ENCODE measurements at places on chromosomes 11 and 22. TPM values are rescaled to one million over a fixed set of nuclear protein-coding genes. Genes with fewer than 3 reads are reported as not detected.

The SCGB1A1 gene
- total RNA-seq: not detected

DNA sequence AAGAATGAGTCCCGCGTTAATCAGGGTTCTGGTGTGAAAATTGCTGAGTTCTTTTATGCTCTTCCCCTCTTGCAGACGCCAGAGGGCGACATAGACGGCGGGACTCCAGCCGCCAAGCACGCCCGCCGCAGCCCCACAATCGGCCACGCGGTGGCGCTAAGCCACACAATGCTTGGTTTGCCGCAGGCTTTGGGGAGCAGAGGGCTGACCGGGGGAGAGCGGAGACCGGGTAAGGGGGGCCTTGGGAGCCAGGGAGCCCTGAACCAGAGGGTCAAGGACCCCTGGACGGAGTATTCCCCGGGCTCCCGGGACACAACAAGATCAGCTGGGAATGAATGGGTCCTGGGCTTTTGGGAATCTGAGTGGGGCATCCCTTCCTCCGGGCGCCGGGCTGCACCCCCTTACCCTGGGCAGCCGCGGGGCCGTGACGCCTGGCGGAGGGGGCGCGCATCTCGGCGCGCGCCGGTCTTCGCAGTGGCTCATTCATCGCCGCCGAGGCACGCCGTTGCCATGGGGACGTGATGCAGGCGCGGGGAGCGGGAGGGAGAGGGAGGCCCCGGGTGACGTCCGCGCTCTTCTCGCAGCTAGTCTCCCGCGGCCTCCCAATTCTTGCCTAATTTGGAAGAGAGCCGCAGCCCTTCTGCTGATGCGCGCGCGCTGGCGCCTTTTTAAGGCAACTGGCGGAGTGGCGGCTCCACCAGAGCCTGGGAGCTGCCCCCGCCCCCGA, 12.2 kb upstream of the NPAS4 start:
- peak; percentile 90 for DNase-seq

- DNase-seq: peak; percentile 95
Measured at GRCh38 chr11:64237484-64237951, 3.1 kb downstream of the VEGFB start.

The SPECC1L gene
- total RNA-seq: 55.3 TPM

GRCh38 chr11:68380786-68381622, 68.6 kb downstream of the LRP5 start:
- no peak for DNase-seq

GRCh38 chr11:61940466-61940865, 9.7 kb upstream of the BEST1 start:
- no peak for DNase-seq

GRCh38 chr11:72589802-72590761, 84.1 kb downstream of the PDE2A start:
- DNase-seq: no peak

- no peak for DNase-seq
Measured at GRCh38 chr11:66101066-66101464, 31.0 kb downstream of the PACS1 start.

The XKR3 gene
- total RNA-seq: not detected

DNA sequence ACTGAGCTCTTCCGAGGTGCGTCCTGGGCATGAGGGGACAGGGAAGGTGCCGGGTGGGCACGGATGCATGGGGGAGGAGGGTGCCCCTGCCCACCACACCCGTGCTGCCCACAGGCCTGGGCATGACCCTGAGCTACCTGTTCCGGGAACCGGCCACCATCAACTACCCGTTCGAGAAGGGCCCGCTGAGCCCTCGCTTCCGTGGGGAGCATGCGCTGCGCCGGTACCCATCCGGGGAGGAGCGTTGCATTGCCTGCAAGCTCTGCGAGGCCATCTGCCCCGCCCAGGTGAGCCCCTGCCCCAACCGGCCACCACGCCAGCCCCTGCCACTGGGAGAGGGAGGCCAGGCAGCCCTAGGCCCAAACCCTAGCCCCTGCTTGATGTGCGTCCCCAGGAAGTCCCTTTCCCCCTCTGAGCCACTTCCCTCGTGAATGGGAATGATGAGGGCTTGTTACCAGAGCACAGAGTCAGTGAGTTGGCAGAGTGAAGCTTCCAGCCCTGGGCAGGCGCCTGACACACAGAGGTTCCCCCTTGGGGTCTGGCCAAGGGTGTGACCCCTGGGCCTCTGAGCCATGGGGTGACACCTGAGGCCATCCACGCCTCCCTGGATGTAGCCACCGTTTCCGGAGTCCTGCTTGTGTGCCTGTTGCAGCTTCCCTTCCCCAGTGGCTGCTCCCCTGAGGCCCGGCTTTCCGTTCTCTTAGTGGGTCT, 2.7 kb downstream of the NDUFS8 start:
- no peak for DNase-seq

DNA sequence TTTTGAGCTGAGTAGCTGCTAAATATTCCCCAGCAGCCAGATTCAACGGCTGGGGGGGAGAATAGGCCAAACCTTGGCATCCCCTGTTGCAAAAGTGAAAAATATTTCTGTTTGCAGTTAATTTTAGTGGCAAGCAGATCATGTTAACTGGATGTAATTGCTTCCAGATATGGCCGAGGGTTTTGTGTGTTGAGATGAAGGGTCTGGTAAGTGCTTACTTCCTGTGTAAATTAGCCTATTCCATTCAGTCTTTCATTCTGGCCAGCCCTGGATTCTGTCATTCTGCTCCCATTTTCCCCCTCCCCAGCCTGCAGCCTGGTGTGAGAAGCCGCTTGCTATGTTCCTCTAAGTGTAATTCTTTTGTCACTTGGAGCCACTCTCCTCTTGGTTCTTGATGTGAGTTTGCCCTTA, 17.4 kb downstream of the ZBTB16 start:
- no peak for DNase-seq

GRCh38 chr11:45158210-45158731, 11.8 kb downstream of the PRDM11 start:
- no peak for DNase-seq

The SCGB2A2 gene
- total RNA-seq: not detected

The PIH1D2 gene
- total RNA-seq: 1.0 TPM

DNA sequence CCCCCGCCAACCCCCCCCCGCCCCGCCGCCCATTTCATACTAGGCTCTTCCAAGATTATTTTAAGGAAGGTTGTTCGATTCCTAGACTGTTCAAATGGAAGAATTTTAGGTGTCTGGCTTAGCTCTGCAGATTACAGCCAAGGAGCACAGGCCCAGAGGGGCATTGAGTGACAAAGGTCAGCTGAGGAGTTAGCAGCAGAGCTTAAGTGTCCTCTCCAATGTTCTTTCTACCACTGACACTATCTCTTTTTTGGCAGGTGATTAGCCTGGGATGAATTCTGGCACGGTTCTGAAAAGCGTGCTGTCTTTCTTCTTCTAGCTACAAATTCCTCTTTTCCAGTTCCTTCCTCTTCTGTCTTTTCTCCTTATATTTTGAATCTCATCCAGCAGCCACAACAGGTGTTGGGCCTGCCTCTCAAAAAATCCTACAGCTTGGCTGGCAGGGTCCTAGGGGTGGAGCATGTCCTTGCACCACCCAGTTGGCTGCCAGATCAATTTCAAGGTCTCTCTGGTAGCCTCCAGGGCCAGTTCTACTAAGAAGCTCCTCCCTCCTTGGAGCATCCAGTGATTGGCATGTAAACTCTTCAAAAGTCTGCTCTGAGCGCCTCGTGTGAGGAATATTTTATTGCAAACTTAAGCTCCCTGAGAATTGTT, 23.0 kb downstream of the KCNE3 start:
- peak; percentile 53 for DNase-seq

Data from colonic mucosa (tissue), 4 donors.